ENCODE measurements at places on chromosomes 12 and 14.

- no peak for DNase-seq
Measured at GRCh38 chr14:92352158-92352985, 29.4 kb downstream of the SLC24A4 start.

- no peak for DNase-seq
Measured at GRCh38 chr14:102279688-102280348, 25.1 kb downstream of the MOK start.

DNA sequence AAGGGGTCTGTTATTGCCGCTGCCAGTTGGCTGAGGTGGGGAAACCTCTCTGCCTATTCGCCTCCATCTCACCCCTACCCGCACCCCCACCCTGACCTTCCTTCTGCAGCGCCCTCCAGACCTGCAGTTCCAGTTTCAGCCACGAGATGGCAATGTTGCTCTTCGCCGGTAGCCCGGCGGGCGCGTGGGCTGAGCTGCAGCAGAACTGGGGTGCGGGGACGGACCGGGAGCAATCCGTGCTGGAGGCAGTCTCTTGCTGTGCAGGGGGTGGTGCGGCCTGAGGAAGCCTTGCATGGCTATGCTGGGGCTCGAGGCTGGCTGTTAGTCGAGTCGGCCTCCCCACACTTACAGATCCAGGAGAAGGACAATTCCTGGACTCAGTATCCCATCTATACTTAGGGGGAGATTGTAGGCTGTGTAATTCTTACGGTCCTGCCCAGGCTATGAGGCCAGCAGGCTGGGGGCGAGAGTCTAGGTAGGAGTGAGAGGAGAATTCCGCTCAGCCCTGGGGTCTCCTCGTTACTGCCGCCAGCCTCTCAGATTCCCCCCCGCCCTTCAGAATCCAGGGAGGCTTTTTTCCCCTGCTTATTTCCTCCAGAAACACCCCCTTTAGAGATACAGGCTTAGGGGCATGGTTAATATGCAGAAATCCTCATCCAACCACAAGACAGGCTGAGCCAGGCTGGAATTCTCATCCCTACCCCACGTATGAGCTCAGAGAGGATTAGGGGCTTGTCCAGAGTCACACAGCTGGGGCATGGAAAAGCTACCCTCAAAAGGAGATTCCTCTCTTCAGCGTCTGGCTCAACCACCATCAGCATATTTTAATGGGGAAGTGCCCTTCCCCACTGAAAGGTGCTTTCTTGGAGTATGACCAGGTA is 118.2 kb downstream of the AACS start:
- DNase-seq: peak; percentile 62

DNA sequence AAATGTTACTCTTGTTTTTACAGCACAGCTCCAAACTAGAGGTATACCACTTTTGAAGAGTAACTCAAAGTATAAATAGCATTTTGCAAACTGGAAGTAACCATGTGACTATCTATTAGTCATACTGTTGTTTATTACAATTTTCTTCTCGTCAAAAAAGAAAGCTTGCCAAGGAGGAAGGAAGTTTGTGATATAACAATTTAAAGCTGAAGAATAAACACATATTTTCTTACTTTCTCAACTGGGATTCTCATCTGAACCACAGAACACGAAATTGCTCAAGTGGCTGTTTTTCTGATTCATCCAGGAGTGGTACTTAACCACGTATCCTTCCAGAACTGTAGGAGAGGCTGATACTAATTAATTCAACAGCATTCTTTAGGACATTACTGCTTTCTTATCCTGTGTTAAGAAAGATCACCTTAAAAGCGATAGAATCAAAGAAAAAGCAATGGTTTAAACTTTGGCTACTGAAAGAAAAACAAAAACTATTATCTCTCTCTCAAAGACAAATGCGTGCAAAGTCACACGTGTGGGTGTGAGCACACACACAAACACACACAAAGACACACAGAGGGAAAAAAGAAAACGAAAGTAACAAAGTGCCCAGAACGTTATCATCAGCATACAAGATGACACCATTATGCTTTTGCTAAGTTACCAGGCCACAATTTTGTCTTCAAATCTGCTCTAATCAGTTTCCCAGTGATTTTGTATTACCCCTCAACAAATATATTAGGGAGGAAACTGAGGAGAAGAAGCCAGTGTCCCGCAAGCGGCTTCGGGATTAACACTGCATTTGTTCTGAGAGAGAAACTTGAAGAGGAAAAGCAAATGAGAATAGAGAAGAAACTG is at the start of gene CLEC2B:
TSS of gene CLEC2B (minus strand) at position 48 of the 855 bp plus-strand sequence.
- DNase-seq: no peak

DNA sequence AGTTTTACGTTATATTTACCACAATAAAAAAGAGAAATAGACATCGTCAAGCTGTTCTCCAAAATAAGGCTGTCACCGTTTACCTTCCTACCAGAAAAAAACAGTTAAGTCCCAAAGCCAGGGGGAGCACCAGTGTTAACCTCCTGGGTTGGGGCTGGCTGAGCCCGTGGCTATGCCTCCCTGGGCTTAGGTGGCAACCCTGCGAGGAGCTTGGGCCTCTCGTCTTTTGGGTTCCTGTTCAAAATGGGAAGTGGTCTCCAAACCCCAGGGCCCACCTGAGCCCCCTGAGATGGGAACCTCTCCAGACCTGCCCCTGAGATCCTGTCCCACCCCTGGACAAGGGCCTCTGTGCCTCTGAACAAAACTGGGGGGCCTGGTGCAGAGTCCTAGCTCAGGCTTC is 22.9 kb downstream of the PACS2 start:
- DNase-seq: no peak

- DNase-seq: no peak
Measured at GRCh38 chr12:28876196-28876798, 272.8 kb upstream of the FAR2 start.

- DNase-seq: no peak
Measured at GRCh38 chr12:104863296-104863948, 94.7 kb downstream of the SLC41A2 start.

- DNase-seq: no peak
Measured at GRCh38 chr12:84911271-84912197, 1.1 kb downstream of the SLC6A15 start.

DNA sequence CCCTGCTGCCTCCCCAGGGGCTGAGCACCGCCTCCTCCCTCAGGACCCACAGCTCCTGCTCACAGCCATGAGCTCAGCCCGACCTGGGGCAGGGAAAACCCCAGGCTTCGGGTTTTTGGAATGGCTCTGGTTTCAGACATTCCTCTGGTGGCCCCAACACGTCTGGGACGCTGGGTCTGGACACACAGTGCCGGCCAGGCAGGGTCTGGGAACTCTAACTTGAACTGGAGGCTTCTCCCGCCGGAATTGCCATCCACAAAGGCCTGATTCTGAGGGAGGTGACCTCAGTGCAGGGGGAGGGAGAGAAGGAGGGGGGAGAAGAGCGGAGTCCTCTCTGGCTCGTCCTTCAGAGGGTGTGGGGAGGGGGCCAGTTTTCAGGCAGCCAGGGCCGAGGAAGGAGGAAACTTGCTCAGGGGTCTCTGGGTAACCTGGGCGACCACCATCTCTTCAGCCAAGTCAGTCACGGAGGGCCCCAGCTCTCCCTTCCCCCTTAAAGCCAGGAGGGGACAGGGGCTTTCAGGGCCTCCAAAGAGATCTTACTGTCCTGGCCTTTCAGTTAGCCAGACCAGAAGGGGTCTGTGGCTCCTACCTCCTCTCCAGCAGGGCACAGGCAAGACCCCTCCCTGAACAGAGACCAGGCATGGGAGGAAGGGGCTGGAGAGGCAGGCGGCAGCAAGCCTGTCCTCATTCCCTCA is 19.4 kb downstream of the NCKAP5L start:
- no peak for DNase-seq

DNA sequence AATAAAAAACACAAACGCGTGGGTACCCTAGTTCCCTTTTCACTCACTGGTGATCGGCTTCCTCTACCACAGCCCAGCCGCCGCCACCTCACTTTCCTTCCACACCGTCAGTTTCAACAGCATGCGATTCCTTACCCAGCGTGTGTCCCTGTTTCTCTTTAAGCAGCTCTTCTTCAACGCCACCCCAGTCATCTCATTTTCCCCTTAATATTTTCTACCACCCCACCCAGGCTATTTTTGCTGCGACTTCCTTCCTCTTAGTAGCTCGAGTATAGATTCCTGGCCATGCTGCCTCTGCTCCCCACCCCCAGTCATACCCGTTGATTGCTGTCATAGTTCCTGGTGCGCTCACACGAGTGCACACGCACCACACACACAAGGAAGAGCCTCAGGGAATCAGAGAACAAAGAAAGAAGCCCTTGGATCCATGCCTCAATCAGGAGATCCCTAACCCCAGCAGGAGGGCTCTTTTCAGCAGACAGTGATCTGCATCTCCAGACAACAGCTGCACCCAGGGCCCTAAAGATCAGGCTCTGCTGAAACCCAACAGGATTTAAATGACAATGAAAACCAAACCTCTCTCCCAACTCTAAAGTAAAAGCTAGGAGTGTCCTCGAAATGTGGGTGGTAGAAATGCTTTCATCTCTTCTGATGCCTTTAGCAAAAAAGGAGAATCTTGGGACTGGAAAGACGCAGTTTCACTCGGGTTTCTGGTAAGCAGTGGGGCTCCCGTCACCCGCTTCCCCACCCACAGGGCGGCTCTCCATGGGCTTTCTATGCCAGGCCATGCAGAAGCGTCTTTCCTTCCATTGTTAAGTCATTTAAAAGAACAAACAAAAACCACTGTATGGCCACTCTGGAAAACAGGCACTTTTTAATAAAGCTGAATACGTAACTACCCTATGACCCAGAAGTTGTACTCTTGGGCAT is 23.8 kb downstream of the VPS37B start:
- peak; percentile 43 for DNase-seq

DNA sequence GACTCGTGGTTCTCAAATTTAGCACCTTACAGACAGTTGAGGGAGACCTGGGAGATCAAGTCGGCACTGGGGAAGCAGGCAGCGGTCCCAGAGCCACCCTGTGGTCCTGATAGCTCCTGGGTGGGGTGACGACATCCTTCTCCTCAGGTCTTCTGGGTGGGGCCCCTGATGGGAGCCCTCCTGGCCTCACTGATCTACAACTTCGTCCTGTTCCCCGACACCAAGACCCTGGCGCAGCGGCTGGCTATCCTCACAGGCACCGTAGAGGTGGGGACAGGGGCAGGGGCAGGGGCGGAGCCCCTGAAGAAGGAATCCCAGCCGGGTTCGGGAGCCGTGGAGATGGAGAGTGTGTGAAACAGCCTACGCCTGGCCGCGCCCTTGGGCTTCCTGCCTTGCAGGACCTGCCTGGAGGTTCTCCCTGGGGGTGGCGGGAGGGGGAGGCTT is 2.6 kb downstream of the AQP6 start:
- no peak for DNase-seq

DNA sequence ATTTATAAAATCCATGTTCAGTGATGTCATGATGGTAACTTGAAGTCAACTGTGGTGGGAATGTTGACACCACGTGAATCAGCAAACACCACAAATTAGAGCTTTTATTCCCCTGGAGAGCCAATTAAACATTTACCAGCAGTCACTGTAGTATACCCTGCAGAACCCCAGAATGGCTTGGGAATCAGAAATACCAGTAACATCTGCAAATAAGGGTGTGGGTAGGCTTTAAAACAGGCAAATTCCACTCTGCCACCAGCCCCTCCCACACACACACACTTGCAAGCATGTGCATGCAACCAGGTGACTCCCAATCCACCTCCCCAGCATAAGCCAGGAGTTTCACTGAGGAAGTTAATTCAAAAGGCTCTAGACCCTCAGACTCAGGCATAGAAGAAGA is 63.6 kb upstream of the TMEM263 start:
- no peak for DNase-seq

DNA sequence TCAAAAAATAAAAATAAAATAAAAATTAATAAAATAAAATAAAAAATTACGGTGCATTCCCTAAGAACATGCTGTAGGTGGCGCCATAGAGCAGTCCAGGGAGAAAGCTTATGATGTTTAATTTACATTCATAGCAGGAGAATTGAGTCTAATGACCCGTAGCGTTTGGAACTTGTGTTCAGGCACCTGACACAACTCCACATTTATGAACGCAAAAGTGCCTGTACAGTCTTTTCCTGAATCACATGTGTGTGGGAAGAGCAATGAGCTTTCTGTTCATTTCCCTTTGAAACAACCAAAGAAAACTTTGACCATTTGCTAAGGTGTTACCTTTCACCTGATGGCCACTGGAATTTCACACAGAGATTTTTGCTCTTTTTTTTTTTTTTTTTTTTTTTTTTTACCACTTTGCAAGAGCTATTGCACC is 60.6 kb upstream of the KCNA1 start:
- DNase-seq: no peak

- peak; percentile 30 for DNase-seq
Measured at GRCh38 chr12:46373301-46374296, 1.0 kb upstream of the SLC38A2 start.

- no peak for DNase-seq
Measured at GRCh38 chr14:87148655-87149054, 844.3 kb downstream of the GALC start.

DNA sequence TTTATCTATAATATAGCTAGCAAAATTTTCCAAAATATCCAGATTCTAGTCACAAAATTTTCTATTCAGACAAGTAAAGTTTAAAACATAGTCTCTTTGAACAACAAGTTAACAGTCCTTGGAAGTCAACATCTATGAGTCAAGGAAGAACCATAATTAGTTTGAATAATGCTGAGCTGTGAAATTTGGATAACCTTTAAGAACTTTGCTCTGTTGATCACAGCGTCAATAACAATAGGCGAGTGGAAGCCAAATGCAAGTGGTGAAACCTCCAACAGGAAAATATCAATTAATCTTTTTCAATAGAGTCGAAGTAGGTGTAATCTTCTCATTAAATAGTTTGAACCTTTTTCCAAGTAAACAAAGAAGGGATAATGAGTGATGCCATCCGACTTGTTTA is 466.6 kb downstream of the FOXG1 start:
- no peak for DNase-seq

DNA sequence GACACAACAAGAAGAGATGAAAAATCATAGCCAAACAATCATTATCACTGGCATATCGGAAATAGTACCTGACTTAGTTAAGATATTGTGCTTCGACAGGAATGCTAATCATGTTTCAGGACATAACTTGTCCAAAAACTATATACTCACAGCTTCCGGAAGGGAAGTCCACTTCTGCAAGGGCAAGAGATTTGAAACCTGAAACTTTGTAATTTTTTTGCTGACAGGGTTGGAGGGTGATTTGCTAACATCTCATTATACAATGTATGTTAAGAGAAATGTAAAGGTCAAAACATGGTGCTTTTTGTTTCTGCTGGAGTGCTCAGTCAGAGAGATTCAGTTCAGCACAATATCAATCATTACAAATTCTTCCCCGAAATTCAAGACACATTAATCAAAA is 200.3 kb downstream of the CNTN1 start:
- DNase-seq: no peak

- DNase-seq: no peak
Measured at GRCh38 chr12:98592825-98593322, 612 bp upstream of the SLC25A3 start.

Data from activated T-helper 9 cell treated with anti-CD3 and anti-CD28 coated beads, Interleukin-2, amount 50 U/mL, for 16 hours (primary cell).